ENCODE measurements at places on chromosomes 5 and 9.

GRCh38 chr9:21554813-21555212 is 72.7 kb upstream of the IFNE start:
- no peak for DNase-seq

DNA sequence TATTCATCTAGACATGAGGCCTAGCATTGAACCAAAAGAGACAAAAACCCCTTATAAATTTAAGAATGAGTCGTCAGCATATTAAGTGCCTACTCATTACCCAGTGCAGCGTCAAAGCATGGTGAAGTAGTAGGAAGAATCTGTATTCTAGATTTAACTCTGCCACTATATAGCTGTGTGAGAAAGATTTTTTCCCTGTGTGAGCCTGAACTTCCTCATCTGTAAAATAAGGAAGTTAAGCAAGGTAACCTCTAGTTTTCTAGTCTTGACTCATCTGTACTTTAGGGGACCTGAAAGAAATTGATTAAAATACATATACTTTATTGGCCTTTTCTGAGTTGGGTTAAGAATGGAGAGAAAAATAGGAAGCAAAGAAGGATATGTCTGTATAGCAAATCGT is 82.1 kb upstream of the RUSC2 start:
- DNase-seq: no peak

DNA sequence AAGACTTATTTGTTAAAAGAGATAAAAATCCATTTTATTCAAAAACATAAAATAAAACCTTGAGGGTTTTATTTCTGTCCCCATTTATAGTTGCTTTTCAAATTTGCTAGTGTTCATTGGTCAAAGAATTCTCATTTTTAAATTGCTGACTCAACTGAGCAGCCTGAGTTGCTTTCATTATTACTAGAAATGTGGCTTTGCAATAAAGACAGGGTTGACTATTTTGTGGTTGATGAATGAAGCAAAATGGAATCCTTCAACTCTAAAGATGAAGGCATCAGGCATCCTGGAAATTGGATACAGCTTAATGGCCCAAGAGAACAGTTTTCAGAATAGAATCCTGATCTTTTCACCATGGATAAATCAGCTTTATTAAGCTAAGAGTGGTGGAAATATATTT is 23.9 kb upstream of the PPP3R2 start:
- no peak for DNase-seq

DNA sequence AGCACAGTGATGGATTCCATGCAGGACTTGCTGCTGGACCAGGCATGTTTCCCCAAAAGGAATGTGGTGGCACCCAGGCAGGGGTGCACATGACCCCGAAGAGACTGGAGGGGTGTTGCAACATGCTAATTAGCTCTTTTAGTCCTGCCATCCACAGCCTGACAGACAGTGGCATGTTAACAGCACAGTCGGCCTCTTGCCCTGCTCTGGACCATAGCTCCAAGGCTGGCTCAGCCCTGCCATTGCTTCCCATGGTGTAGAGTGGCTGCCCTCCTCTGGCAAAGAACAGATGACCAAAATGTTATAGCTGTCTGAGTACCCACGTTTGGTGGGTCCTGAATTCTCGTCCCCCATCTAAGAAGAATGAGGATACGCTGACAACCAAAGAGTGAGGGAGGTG is 736.4 kb upstream of the PTPRD start:
- DNase-seq: no peak

DNA sequence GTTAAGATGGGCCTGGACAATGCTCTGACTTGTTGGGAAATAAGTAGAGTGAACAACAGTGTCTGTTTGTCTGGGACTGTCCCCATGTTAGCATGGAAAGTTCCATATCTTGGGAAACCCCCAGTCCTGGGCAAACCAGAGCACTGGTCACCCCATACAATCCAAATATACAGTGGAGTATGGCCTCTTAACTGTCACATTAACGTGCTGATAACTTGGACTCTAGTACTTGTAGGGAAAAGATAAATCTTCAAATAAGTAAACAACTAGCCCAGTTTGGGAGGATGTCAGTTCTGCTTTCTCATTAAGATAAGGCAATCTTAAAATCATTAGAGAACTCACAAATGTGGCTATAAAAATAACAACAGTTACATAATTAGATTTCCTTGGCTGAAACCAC is 47.6 kb upstream of the JAK2 start:
- DNase-seq: no peak

GRCh38 chr5:7394889-7395431 is 978 bp upstream of the ADCY2 start:
- DNase-seq: no peak

All from pancreas (tissue), 10 donors.